Temporal lobe (tissue), 4 donors: ENCODE measurements at places on chromosomes 5 and 9. TPM values are rescaled to one million over a fixed set of nuclear protein-coding genes. Genes with fewer than 3 reads are reported as not detected.

Gene PCBD2
- total RNA-seq, result 5.7 TPM

Gene GNA14
- 0.98 TPM for total RNA-seq

Gene ZNF483
- 28.8 TPM for total RNA-seq

Gene C9orf50
- not detected for total RNA-seq

Gene SLC6A19
- under 0.01 TPM for total RNA-seq

Gene SEMA6A
- total RNA-seq, result 37.1 TPM

Gene EFNA5
- total RNA-seq, result 17.0 TPM

Gene PCDHB13
- total RNA-seq, result 10.6 TPM

Gene TLR4
- total RNA-seq, result 3.9 TPM

Gene FBXL7
- total RNA-seq, result 3.9 TPM

Gene ROPN1L
- 2.0 TPM for total RNA-seq

Gene ANKRD18A
- total RNA-seq, result 1.2 TPM

Gene EGFLAM
- 4.2 TPM for total RNA-seq

Gene DRD1
- total RNA-seq, result 4.7 TPM

Gene RLN2
- total RNA-seq, result not detected

Gene CANX
- 289 TPM for total RNA-seq

Gene TMEM174
- total RNA-seq, result not detected

Gene THBS4
- total RNA-seq, result 1.2 TPM

Gene CXCL14
- total RNA-seq, result 9.3 TPM

Gene PPP3R2
- total RNA-seq, result under 0.01 TPM

Gene CDC25C
- 0.98 TPM for total RNA-seq

Gene MSMP
- not detected for total RNA-seq

Gene CD14
- 4.4 TPM for total RNA-seq

Gene CTXN3
- 3.2 TPM for total RNA-seq

Gene INSL4
- total RNA-seq, result not detected

Gene PCDHAC2
- total RNA-seq, result 28.8 TPM

Gene TMEM171
- 0.49 TPM for total RNA-seq

Gene CCL27
- total RNA-seq, result 0.25 TPM

Gene MARCOL
- total RNA-seq, result not detected

Gene SVEP1
- total RNA-seq, result 6.1 TPM

Gene GABRA6
- total RNA-seq, result 0.25 TPM

Gene QRFP
- total RNA-seq, result not detected

Gene TMEM215
- total RNA-seq, result 0.25 TPM

Gene HNRNPAB
- 44.0 TPM for total RNA-seq

Gene RORB
- total RNA-seq, result 49.9 TPM

Gene IFNK
- total RNA-seq, result not detected

Gene KCNIP1
- total RNA-seq, result 15.0 TPM

Gene PNPLA7
- total RNA-seq, result 0.74 TPM
